ENCODE measurements at places on chromosomes 2 and 18.

DNA sequence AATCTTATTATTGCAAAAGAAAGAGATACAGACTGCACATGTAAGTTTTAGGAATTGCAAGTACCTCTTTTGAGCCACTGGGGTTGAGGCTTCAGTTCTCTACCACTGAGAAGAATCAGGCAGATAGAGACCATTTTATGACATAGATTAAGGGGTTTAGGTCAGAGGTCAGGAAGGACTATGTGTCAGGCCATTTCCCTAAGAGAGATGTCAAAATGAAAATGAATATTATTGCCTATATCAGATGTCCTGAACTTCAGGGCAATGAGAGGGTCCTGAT lies 113.7 kb downstream of the GATA6 start:
- no peak for DNase-seq

- no peak for DNase-seq
These were observed 262.4 kb downstream of the MEIS1 start for GRCh38 chr2:66697366-66697765.

- no peak for DNase-seq
These were observed 726.0 kb downstream of the KCNJ3 start for GRCh38 chr2:155424518-155424917.

- DNase-seq: no peak
These were observed 6.1 kb downstream of the FIGN start for GRCh38 chr2:163729636-163730273.

GRCh38 chr2:133641497-133641896 lies 73.2 kb upstream of the NCKAP5 start:
- DNase-seq: no peak

- no peak for DNase-seq
These were observed 119.5 kb upstream of the MCFD2 start for GRCh38 chr2:47034973-47035609.

GRCh38 chr18:13625355-13625754 lies 101.0 kb downstream of the FAM210A start:
- DNase-seq: peak; percentile 8

- DNase-seq: peak; percentile 49
These were observed 43.7 kb upstream of the ZBTB7C start for GRCh38 chr18:48452861-48453323.

Measured in right hindlimb (tissue), 1 donor.